ENCODE measurements at places on chromosomes 5 and 9.

DNA sequence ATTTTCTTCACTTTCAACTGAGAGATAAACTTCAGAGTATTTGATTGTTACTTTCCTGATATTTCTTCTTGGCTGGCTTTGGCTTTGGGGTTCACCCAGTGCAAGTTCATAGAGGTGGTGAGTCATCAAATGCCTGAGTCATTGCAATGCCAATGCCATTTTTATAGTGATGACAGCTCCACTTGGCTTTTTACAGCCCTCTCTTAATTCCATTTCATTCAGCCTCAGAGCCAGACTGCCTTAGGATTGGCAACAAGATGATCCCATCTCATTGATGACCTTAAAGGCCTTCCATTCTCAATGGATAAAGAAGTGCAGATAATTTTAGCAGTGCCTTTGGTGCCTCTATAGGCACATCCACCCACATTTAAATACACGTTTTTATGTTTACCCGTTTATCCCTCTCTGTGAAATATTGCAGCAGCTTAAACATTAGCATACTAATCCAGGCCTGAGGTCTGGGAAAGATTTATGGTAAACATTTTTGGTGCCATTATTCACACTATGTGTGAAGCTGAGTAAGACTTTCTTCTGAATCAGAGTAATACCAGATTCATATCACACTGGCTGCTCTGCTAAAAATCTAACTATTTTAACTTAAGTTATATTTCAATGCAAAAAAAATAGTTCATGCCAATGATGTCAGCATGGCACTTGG lies 88.9 kb upstream of the TYRP1 start:
- DNase-seq = no peak

- DNase-seq = no peak
These were observed 87.3 kb downstream of the SEC61B start for GRCh38 chr9:99309141-99309939.

- no peak for DNase-seq
These were observed 68.8 kb downstream of the JAKMIP2 start for GRCh38 chr5:147713550-147714295.

DNA sequence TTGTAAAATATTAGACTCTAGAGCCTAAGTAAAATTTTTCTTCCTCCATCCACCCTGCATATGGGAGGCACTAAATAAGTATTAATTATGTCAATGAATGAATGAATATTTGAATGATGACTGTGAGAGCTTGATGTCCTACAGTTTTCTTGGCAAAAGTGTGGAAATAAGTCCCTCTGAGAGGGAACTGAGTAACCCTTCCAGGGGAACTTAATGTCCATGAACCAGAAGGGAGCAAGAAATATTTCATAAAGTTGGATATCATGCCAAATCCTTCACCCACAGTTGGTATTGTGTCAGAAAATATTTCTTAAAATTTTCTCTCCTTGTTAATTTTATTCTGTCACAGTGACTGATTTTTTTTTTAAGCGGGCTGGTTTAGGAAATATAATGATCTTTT lies 36.6 kb downstream of the NNT start:
- DNase-seq = no peak

- DNase-seq = no peak
These were observed 36.4 kb downstream of the FSD1L start for GRCh38 chr9:105484226-105484625.

- peak; percentile 77 for DNase-seq
These were observed 28.8 kb upstream of the ROR2 start for GRCh38 chr9:91978740-91979414.

DNA sequence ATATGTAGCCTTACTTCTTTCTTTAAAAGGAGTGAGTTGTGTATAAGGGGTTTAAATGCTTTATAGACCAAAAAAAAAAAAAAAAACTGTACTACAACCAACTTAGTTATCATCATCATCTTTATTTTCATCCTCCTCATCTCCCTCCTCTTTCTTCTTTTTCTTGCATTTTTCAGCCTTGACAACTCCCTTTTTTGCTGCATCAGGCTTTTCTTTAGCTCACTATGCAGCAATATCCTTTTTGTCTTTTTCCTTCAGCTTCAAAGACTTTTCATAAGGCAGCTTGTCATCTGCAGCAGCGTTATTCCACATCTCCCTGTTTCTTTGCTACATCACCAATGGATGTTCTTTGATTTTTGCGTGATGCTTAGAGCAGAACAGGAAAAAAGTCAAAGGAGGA lies 526.0 kb downstream of the ZNF608 start:
- no peak for DNase-seq

DNA sequence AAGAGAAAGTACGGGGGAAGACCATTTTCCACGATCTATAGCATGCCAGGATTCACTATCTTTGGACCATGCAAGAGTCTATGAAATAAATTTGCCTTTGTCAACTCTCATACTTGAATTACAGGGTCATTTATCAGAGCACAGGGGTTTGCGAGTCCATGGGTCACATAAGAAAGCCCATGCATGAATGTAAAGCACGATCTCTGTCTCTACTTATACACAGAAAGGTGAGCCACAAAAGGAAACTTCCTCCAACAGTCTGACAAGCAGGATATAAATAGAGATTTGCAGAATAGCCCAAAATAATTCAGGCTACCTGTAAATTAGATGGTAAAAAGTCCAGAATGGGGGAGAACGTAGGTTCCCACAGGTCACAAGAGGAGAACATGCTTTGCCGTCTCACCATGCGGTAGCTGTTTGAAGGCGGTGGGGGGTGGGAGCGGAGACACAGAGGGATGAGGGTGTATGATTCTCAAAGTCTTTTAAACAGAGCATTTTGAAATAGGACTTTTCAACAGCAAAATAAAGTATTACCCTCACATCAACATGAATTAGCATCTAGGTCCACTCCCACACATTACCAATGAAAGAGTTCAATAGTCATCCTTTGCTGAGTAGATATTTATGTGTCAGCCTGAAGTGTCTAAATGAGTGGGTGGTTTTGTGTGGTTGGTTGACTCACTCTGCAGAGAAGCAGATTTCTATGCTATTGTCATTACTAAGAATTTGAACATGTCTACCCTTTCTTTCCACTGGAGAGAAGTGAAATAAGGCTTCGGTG lies 279.7 kb downstream of the EBF1 start:
- no peak for DNase-seq

- no peak for DNase-seq
These were observed 11.6 kb downstream of the ANP32B start for GRCh38 chr9:97994703-97995102.

DNA sequence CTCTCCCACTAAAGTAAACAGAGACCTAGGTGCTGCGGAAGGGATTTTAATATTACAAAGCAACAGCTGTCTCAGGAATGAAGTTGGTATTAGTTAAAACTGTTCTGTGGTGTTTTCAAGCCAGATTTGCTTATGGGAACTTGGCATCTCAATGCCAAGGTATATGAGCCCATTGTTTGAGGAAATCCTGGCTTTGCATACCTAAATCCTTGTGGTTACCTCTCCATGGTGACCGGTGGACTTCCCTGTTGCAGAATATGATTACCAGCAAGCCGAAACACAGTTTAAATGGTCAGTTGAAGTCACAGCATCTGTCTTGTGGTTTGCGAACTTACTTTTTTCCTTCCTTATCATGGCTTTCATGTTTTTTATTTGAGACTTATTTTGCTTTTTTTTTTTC lies 62.3 kb upstream of the TXNDC8 start:
- DNase-seq = no peak

DNA sequence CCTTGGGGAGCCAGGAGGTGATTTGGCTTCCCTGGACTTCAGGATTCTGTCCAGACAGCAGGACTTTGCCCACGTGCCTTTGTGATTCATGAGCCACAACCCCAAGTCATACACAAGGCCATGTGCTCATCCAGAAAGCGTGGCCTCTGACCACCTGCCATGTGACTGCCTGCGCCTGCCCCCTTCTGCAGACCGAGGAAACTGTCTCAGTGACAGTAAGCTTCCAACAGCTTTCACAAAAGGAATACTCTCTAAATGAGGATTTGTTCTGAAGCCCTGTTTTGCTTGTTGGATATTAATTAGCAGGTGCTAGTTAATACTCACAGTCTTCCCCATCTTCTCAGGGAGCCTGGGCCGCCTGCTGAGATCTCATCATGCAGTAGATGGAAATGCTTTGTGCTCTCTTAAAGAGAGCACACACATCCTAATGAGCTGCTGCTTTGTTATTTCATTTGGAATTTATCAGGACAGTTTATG lies 36.9 kb upstream of the ANGPTL2 start:
- peak; percentile 60 for DNase-seq

- no peak for DNase-seq
These were observed 92.3 kb downstream of the FANCC start for GRCh38 chr9:95225076-95225725.

GRCh38 chr5:1643651-1644392 lies 120.1 kb upstream of the LPCAT1 start:
- DNase-seq = no peak

DNA sequence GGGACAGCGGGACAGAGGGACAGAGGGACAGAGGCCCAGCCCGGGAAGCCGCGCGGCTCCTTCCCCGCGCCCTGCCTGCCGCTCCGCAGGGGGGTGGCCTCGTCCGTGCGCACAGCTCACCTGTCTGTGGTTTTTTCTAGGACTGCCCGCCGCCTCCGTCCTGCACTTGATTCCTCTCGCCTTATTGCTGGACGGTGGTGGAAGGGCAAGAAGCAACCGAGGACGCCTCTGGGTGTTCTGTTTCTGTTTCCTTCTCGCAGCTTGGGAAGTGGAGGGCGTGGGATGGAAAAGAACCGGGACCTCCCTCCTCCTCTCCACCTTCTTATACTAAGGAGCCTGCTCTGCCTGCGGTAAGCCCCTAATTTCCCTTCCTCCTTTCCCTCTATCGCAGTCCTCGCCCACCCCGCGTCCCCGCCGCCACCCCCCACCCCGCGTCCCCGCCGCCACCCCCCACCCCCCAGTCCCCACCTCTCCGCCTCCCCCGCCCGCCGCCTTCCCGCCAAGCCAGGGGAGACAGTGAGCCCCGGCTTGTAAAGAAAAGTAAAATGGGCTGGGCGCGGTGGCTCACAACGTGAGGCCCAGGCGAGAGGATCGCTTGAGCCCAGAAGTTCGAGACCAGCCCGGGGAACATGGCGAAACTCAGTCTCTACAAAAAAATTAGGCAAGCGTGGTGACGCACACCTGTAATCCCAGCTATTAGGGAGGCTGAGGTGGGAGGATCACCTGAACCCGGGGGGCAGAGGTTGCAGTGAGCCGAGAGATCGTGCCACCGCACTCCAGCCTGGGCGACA lies 9.6 kb upstream of the FLT4 start:
- no peak for DNase-seq

GRCh38 chr5:132480042-132480441 lies 10.5 kb downstream of the IRF1 start:
- no peak for DNase-seq

DNA sequence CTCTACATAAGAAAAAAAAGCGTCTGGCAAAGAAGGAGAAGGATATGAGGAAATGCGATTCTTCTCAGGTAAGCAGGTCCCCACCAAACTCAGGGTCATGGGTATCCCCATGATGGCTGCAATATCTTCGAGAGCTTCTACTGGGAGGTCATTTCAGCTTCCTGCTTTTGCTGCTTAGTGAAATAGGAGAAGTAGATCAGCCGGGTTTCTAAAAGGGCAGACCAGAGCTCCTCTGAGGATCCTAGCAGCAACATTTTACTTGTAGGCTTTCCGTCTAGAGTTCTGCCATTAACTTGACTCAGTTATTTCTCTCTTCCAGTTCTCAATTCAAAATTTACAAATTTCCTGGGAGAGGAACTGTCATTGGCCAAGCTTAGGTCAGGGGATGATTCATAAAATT lies 134.7 kb downstream of the DPYSL3 start:
- DNase-seq = no peak

DNA sequence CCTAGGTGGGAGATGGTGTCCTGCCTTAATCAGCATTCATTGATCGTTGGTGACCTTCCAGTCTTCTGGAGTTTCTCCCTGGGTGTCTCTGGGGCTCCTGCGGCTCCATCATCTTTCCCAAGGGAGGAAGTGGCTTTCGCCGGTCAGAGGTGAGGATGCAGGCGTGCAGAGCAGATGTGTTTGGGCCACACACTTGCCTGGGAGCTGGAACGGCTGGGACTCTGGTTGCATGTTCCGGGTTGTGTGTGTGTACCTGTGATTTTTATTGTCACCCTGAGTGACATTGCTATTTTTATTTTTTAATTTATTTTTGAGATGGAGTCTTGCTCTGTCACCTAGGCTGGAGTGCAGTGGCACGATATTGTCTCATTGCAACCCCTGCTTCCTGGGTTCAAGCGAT lies 9.6 kb downstream of the HMCN2 start:
- no peak for DNase-seq

- DNase-seq = no peak
These were observed 31.6 kb downstream of the LMNB1 start for GRCh38 chr5:126808521-126808988.

DNA sequence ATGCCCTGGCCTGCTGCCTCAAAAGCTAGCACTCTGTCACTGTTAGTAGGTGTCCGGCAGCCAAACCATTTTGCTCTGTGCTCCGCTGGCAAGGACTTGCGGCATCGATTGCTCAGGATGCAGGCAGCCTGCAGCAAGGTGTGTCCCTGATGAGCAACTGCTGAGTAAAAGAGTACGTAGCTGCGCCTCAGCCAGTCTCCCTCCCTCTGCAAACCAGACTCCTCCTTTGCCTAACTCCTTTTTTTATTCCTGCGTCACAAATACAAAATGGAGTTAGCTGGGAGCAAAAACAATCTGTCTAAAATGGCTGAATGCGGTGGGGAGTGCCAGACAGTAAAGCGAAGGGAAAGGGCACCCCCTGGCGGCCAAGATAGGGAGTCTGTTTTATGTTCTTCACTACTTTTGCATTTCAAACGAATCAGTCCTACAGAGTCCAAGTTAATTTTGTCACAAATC lies 61.1 kb downstream of the DIAPH1 start:
- DNase-seq = peak; percentile 97

GRCh38 chr5:179422908-179423481 lies 77.7 kb upstream of the ADAMTS2 start:
- no peak for DNase-seq

DNA sequence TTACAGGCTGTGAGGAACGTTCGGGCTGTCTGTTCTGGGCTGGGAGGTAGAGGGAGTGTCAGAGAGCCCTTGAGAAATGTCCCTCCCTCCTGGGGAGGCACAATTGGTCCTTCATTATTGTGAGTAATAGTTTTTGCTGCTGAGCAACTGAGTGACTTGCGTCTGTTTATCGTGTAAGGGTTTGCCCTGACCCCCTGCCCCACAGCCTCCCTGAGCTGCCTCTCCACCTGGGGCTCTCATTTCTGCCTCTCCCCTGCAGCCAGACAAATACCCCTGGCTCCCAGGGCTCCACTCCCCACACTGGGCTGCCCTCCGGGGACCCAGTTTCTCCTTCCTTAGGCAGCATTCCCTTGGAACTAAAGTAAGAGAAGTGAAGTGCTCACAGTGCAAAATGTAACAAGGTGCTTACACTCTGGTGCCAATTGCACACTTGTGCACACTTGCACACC lies 174.9 kb upstream of the MVB12B start:
- no peak for DNase-seq

- no peak for DNase-seq
These were observed 127.5 kb downstream of the SH3GL2 start for GRCh38 chr9:17706347-17706746.

DNA sequence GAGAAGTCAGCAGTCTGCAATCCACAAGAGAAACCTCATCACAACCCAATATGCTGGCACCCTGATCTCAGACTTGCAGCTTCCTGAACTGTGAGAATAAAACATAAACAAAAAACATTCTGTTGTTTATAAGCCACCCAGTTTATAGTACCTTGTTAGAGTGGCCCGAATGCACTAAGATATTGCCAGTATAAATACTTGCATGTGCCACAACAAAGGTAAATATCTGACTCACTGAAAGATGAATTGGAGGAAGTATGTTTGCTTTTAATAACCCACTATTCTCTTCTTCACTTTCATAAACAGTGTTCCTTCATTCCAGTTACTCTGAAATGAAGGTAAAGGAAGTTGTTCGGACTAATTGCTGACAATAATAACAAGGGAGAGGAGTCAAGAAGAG lies 1163.4 kb upstream of the CDH6 start:
- no peak for DNase-seq

Measured in AG04450 (cell line).